ENCODE measurements at places on chromosomes 12 and 14.

- no peak for DNase-seq
Measured at GRCh38 chr12:69651922-69652321, 41.2 kb upstream of the LRRC10 start.

DNA sequence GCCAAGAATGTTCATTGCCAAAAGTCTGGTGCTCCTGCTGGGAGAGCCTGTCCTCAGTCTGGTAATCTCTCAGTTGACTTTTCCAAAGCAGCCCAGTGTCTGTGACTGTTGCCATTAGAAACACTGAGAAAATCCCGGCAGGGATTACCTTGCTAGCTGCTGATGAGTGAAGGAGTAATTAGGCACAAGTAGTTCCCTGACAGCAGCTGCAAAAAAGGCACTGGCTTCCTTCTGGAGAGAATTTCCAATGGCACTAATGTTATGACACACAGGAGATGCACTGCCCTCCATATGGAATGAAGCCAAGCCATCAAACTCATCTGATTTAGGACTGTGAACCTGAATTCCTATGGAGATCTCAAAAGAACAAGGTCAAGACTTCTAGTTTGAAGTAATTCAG is 1321.2 kb upstream of the SEL1L start:
- DNase-seq = no peak

DNA sequence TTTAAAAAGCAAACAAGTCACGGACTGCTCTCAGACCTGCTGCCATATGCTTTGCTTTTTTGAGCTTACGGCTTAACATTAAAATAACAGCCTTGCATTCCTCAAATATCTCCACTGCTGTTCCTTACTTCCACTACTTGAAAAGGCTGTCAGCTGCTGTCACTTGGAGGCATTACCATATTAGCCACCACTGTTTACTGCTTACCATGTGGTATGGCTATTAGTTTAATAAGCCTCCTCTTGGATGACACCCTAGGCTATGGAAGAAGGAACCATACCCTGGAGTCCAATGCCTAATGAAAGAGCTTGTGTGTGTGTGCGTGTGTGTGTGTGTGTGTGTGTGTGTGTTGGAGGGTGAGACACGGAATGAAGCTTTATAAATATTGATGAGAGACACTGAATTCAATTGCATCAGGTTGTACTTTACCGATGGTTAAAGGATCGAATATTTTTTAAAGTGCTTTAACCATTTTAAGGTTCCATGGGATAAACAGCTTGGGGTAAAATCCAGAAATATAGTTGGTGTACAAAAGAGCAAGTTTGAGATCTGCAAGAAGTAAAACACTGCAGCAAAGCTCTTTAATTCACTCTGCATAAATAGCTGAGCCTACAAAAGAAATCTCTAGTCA is 174.5 kb downstream of the TTC7B start:
- DNase-seq = no peak

GRCh38 chr14:58635091-58635830 is 2.5 kb upstream of the DACT1 start:
- no peak for DNase-seq

- DNase-seq = no peak
Measured at GRCh38 chr12:87150969-87151662, 878.1 kb downstream of the C12orf50 start.

- no peak for DNase-seq
Measured at GRCh38 chr14:70094106-70094505, 94.6 kb downstream of the SLC8A3 start.

DNA sequence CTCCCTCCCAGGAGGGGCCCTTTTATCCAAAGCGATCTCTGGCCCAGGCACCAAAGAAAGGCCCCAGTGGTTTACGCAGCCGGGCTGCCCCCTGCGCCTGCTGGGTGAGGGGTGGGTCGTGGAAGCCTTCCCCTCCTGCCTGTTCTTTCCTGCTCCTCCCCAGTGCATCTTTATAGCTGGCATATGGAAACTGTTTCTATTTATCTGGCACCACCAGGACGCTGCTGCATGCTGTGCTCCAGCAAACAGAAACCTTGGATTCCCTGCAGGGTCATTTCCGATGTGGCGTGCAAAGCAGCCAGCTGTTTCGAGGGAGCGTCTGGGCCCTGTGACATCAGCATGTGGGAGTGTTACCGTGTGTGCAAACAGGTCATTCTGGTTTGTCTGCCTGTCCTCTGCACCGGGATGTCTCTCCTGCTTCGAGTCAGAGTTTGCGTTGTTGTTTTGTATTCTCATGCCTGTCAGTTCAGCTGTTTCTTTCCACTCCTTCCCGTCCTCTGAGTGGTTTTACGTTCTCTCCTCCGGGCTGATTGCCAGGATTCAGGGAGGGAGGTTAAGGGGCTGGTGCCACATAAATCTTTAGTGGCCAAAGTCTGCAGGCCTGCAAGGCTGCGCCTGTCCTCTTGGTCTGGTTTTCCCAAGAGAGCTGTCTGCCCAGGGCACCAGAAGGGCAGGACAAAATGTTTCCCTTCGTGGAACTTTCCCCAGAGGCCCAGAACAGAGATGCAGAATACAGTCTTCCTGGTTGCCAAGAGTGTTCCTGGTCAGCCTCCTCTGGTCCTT is 24.6 kb downstream of the TPCN1 start:
- no peak for DNase-seq

- DNase-seq = no peak
Measured at GRCh38 chr14:102408724-102409123, 46.0 kb downstream of the TECPR2 start.

GRCh38 chr14:69711477-69711876 is 55.5 kb upstream of the SRSF5 start:
- DNase-seq = no peak

DNA sequence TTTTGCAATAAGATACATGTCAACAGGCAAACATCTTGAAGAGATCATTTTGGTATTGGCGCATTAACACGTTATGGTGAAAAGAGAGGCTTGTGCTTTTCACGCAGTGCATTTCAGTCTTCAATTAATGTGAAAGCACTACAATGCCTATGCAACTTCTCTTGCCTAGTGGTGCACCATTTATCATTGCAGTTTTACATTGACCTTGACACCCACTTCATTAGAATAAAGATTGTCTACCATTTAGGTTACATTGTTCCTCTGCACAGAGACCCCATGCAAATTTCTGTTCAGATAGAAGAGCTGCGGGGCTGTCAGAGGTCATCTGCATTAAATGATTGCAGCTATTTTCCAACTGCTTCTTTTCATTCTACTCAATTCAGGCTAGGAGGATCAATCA is 212.2 kb upstream of the NPAS3 start:
- DNase-seq = no peak

DNA sequence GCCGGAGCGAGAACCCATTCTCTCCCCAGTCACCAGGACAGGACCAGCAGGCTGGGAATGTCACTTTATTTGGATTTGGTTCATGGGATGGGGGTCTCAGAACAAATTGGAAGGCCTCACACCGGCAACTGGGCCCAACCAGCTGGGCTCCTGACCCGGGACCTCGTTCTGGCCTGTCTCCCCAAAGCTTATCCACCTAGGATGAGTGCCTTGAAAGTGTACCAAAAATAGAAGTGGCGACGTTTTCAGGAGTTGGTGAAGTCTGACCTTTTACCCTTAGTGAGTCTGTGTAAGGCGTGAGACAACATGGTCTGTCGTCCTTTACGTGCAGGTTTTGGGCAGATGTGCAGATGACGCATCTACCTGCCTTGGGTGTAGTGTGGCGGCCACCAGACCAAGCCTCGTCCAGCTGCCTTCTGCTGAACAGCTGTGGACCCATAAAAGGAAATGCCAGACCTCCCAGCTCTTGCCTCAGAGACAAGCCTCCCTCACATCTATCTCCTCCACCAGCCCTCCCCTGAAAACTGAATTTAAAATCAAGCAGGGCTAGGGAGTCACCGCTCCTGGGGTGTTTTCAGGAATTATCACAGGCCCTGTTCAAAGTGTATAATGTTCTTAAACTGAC is 36.6 kb upstream of the CLMN start:
- DNase-seq = no peak

- DNase-seq = no peak
Measured at GRCh38 chr12:12784911-12785814, at the start of gene APOLD1. TSS of gene APOLD1 (plus strand) at chr12:12785659. CDS start at chr12:12785692, 33 bp downstream.

DNA sequence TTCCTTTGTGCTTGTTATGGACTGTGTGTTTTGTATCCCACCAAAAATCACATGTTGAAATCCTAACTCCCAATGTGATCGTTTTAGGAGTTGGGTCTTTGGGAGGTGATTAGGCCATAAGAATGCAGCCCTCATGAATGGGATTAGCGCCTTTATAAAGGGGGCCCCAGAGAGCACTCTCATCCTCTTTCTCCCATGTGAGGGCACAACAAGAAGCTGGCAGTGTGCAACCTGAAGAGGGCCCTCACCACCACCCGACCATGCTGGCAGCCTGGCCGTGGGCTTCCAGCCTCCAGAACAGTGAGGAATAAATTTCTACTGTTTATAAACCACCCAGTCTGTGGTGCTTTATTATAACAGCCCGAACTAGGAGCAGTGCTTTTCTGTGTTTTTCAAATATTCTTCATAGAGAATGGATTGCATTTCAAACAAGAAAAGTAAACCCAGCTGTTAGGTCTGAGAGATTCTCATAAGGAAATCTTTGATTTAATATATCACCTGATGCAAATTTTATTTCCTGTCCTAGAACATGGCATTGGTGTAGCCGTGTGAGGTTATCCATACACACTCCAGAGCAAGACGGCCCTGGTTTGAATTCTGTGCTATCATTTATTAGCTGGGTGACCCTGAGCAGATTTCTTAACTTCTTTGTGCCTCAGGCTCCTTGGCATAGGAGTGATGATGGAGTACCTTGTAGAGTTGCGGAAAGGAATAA is 27.8 kb downstream of the HSPB8 start:
- DNase-seq = no peak

GRCh38 chr12:93397412-93397811 is 19.7 kb downstream of the NUDT4 start:
- DNase-seq = no peak

DNA sequence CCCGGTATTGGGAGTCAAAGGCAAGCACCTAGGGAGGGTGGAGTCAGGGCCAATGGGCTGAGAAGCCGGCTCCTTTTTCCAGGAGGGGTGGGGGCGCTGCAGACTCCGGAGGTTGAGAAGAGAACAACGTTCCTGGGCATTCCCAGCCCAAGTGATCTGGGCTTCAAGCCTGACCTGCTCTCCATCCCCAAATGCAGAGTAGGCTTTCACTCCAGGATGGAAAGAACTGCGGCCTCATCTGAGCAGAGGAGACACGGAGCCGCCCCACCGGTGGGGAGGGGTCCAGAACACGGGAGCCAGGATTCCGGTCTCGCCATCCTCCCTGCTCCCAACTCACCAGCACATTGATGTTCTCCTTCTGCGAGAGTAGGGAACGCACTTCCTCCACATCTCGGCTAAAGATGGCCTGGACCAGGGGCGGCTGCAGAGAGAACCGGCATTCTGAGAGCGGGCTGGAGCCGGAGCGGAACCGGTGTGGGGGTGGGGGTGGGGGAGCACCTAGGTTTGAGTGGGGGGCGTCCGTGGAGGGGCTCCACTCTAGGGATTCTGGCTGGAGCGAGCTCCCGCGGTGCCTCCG is 605 bp downstream of the ANKRD52 start:
- no peak for DNase-seq

DNA sequence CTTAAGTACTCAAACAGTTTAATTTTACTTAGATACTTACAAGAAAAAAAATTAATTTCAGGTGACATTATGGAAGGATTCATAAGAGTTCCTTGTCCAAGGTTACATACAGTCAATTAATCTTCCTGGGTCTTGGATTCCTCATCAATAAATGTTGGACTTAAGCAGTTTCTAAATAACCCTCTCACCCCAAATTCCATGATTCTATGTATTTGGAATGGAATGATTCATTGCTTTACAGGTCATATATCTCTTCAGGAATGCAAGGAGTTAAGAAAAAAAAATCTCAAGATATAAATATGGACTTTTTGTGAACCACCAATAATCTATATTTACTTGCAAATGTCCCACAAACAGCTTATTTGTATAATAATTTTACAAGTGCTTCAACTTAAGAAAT is 84.2 kb upstream of the BMP4 start:
- DNase-seq = no peak

- DNase-seq = no peak
Measured at GRCh38 chr12:98416845-98417244, 98.5 kb upstream of the TMPO start.

- no peak for DNase-seq
Measured at GRCh38 chr12:75779891-75780496, 251.6 kb downstream of the PHLDA1 start.

- no peak for DNase-seq
Measured at GRCh38 chr14:30295980-30296379, 263.0 kb upstream of the G2E3 start.

DNA sequence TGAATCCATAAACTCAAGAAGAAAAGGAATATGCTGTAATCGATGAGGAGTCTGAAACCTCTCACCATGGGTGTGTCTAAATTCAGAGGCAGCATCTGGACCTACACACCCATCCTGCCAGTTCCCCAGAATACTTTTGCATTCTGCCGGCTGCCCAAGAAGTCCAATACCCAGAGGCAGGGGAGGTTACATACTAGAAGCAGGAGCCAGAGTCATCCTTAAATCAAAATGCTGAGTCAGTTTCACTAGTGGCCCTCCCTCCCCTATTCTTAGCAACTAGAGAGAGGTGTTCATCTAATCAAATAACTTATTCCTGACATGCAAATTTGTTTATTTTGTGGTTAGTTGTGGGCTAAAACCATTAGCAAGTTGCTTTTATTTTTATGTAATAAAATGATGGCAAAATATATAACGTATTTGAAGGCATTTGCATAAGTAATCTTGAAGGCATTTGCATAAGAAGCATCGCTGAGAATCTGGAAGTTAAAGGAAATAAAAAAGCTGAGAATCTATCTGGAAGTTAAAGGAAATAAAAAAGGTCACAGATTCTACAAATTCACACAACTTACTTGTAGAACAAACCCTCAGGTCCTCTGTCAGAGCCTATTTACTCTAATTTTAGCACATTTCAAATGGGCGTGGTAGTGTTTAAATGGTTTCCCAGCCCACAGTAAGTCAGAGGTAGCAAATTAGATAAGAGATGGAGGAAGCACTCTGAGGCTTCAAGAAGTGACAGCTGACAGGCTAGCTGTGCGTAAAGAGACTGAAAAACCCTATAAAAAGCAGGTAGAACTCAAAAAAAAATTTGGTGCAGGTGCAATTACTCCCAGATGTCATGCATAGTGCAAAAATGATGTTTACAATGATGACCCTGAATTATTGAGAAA is 7.8 kb downstream of the BHLHE41 start:
- no peak for DNase-seq

DNA sequence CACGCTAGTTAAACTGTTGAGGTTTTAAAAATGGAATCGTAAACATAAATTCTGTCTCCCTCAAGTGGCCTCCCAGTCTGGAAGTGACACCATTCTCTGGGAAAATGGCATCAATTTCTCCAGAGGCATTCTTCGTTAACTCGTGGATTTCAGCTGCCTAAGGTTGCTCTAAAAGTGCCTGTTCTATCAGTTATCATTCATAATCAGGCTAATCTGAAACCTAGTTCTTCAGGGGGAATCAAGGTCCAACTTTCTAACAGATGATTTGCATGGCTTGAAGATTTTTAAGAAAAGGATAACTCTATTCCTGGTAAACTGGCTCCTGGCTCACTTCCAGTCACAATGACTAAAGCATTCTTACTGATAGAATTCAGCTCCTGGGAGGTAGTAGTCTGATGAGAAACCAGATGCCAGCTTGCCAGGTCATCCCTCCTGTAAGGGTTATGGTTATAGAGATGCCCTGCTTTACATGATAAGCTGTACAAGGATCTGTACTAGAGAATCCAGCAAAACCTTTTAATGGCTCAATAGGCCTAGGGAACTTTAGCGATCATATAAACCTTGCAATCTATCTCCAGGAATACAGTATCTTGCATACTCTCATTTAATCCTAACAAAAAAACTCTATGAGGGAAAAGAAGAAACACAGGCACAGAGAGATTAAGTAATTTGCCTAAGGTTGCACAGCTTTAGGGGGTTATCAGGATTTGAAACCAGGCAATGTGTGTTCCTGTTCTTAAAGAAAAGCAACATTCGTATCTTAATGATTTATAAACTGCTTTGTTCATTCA is 1.5 kb downstream of the L3HYPDH start:
- DNase-seq = no peak

Data from activated naive CD8-positive, alpha-beta T cell treated with anti-CD3 and anti-CD28 coated beads, Interleukin-2, amount 50 U/mL, for 16 hours (primary cell).